ENCODE measurements at places on chromosomes 1 and 21.

- DNase-seq: no peak
These were observed 38.1 kb upstream of the SCYL3 start for GRCh38 chr1:169931795-169932231.

- DNase-seq: no peak
These were observed 1.2 kb upstream of the A3GALT2 start for GRCh38 chr1:33322109-33322508.

- no peak for DNase-seq
These were observed at the start of gene ARID4B for GRCh38 chr1:235327559-235328270. ARID4B (minus strand) TSS chr1:235328179; CDS start chr1:235326919, 1,260 bp downstream.

GRCh38 chr1:84583648-84584047 lies 9.4 kb upstream of the CTBS start:
- DNase-seq: no peak

DNA sequence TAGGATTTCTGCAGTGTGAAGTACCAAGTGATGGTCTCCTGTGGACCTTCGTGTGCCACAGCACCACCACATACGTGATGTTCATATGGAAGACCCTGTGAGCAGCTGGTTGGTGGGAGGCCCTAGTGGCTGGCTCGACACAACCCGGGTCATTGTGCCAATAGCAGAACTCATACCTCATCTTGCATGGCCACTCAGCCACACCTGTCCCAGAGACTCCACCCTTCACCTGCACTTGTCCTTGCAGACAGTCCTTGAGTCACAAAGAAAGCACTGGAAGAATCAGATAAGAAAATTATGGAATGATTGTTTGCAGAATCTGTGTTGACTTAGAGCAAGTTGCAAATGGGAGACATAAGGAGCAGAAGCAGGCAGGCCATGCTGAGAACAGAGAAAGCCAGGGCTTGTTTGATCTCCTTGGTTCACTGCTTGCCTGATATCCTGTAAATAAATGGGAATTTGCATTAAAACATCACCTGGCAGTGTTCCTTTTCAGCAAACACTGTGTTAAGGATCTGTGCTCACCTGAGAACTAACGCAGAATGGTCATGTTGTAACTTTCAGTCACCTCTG lies 307.7 kb downstream of the SIPA1L2 start:
- DNase-seq: no peak

- no peak for DNase-seq
These were observed 43.2 kb downstream of the C1orf198 start for GRCh38 chr1:230824919-230825721.

DNA sequence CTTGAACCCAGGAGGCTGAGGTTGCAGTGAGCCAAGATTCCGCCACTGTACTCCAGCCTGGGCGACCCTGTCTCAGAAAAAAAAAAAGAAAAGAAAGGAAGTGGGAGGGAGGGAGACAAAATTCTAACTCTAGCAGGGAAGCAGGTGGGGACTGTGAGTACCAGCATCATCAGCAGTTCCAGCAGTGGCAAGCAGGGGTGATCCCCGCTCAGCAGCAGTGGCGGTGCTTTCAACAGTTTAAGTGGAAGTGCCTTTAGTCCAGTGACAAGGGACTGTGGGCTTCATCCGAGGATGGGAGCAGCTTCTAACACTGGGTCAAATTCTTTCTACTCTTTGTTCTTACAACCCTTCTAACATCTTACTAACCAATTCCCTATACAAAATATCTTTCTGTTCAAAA lies 858.1 kb upstream of the ADAMTS5 start:
- DNase-seq: no peak

GRCh38 chr1:213327017-213327667 lies 276.1 kb downstream of the RPS6KC1 start:
- DNase-seq: no peak
